NCI-H226 (cell line): ENCODE measurements at places on chromosomes 5 and 9.

DNA sequence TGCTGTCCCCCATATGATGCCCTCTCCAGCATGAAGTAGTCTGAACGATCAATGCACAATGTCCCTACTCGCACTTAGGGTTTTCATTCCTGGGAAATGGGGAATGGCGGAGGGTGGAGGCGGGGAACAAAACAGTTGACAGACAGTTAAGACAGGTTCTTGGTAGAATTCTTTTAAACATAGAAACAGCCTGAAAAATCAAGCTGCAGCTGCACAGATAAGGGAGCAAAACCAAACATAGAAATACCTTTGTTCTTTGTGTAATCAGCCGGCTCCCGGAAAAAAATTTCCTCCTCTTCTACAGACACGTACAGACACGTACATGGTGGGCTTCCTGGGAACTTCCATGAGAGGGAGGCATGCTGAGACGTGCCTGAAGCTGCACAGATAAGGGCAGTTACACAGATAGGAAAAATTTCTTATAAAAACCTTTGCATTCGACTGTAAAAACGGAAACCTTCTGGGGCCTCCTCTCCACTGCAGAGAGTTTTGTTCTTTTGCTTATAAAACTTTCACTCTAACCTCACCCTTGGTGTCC lies 662.4 kb upstream of the PTPRD start:
- DNase-seq: no peak

- no peak for DNase-seq
Measured at GRCh38 chr5:74275171-74275992, 365.1 kb downstream of the ENC1 start.

DNA sequence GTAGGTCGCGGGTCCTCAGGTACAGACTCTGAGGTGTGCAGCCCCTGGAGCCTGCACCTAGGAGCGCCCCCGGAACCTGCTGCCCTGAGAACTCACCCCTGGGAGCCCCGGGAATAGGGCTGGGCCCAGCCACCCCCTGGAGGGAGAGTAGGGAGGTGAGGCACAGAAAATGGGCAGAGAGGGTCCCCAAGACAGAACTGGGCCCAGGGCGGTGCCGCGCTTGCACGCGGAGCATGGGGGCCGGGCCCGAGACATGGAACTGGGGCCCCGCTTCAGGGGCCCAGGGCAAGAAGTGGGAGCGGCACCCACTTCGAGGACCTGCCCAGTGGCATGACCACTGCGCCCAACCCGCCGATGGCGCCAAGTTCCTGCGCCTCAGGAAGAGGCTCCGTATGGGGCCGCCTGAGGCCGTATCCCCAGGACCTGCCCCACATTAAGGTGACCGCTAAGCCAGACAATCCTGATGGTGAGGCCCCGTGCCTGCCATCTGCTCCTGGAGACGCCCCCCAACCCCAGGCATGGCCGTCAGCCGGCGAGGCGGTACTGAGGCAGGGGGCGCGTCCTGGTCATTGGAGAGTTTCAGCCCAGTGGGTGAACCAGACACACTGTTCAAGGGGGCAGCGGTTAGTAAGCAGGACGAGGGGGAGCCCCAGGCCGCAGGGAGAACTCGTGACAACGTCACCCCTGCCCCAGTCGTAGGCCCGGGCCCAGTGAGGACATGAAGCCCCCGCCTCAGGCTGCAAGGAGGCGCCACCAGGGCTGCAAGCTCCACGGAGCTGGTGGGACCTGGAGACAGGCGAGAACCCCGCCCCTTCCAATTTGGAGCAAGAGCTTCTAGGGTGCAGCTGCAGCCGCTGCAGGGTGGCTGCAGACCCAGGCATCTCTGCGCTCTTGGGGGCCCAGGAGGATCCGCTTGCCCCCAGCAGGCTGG lies 89.5 kb upstream of the PUM3 start:
- no peak for DNase-seq

- no peak for DNase-seq
Measured at GRCh38 chr5:179439181-179439985, 94.1 kb upstream of the ADAMTS2 start.

DNA sequence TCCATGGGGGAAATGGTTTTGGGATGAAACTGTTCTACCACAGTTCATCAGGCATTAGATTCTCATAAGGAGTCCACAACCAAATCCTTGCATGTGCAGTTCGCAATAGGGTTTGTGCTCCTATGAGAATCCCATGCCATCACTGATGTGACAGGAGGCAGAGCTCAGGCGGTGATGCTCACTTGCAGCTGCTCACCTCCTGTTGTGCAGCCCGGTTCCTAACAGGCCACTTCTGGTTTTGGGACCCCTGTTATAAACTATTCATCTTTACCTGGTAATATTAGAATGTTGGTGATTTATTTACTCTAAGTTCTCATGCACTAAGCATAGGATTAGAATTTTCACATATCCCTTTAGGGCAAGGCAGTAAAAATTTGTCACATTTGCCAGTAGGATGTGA lies 122.3 kb downstream of the CDC42SE2 start:
- DNase-seq: no peak

GRCh38 chr5:68231414-68232076 lies 16.0 kb downstream of the PIK3R1 start:
- DNase-seq: no peak

- no peak for DNase-seq
Measured at GRCh38 chr9:34382054-34382453, 5.4 kb upstream of the MYORG start.
